ENCODE measurements at places on chromosomes 3 and 15.

GRCh38 chr15:63491116-63491827 lies 13.1 kb upstream of the USP3 start:
- no peak overlapping the region for H3K27ac ChIP-seq
- DNase-seq: no peak
- no peaks in the 10 kb centered on the region for H3K36me3 ChIP-seq
- peaks cover 21% of the 10 kb centered on the region for H3K27me3 ChIP-seq
- peaks cover 6% of the 10 kb centered on the region for H3K4me1 ChIP-seq

GRCh38 chr3:170740726-170741591 lies 129.0 kb downstream of the RPL22L1 start:
- H3K36me3 ChIP-seq: no peaks in the 10 kb centered on the region
- no peak overlapping the region for H3K4me3 ChIP-seq
- no peaks in the 10 kb centered on the region for H3K27me3 ChIP-seq

- H3K27ac ChIP-seq: no peak overlapping the region
- DNase-seq: no peak
- H3K27me3 ChIP-seq: peaks cover 20% of the 10 kb centered on the region
- H3K4me3 ChIP-seq: no peak overlapping the region
- peaks cover 3% of the 10 kb centered on the region for H3K4me1 ChIP-seq
Observed at GRCh38 chr3:161691677-161692076, 195.1 kb downstream of the OTOL1 start.

GRCh38 chr3:42257007-42257406 lies 9.0 kb downstream of the CCK start:
- H3K27ac ChIP-seq: no peak overlapping the region
- no peaks in the 10 kb centered on the region for H3K36me3 ChIP-seq
- H3K4me1 ChIP-seq: no peaks in the 10 kb centered on the region
- peaks cover 67% of the 10 kb centered on the region for H3K27me3 ChIP-seq
- DNase-seq: no peak

DNA sequence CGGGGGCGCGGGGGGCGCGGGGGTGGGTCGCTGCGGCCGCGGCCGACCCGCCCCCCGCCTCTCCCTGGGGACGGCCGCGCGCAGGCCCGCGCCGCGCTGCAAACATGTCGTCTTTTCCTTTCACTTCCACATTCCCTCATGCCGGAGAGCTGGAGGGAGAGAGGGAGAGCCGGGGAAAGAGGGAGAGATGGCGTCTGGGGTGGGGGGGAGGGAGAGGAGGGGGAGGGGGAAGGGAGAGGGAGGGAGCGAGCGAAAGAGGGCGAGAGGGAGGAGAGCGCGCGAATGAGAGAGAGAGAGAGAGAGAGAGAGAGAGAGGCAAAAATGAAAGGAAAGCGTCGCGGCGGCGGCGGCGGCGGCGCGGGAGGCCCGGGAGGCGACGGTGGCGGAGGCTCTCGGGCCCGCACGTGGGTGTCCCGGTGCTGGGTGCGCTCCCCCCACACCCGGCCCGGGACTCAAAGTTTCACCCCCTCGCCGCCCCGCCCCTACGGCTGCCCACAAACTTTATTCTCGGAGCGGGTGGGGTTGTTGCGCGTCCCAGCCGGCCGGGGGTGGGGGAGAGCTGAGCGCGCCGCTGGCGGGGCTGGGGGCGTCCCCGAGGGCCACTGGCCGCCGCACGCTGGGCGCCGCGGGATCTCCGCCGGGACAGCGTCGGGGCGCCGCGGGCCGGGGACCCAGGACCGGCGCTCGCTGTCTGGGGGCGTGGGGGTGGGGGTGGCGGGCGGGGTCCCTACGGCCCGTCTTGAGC lies 731 bp downstream of the ZNF710 start:
- no peaks in the 10 kb centered on the region for H3K27me3 ChIP-seq
- peak; percentile 61 for DNase-seq
- H3K27ac ChIP-seq: no peak overlapping the region
- no peaks in the 10 kb centered on the region for H3K36me3 ChIP-seq
- peak overlapping the region; percentile 83 for H3K4me3 ChIP-seq
- H3K4me1 ChIP-seq: peaks cover 33% of the 10 kb centered on the region

Data from mesothelial cell of epicardium (in vitro differentiated cells).